SK-MEL-5 (cell line): ENCODE measurements at places on chromosomes 3 and 15. TPM values are rescaled to one million over a fixed set of nuclear protein-coding genes. Genes with fewer than 3 reads are reported as not detected.

- DNase-seq, result no peak
Observed at GRCh38 chr3:73409138-73409763, 215.5 kb downstream of the PDZRN3 start.

DNA sequence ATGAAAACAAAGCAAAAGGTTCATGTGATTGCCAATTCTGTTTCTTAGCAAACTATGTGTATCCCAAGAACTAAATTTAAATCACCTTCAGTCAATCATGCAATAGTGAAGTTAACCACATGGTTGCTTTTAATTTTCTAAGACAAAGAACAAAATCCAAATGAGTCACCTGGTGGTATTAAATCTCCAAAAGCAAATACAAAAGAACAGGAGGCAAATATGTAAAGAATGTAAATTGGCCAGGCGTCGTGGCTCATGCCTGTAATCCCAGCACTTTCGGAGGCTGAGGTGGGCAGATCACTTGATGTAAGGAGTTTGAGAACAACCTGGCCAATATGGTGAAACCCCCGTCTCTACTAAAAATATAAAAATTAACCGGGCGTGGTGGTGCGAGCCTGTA lies 54.2 kb upstream of the PIK3R4 start:
- DNase-seq, result no peak

DNA sequence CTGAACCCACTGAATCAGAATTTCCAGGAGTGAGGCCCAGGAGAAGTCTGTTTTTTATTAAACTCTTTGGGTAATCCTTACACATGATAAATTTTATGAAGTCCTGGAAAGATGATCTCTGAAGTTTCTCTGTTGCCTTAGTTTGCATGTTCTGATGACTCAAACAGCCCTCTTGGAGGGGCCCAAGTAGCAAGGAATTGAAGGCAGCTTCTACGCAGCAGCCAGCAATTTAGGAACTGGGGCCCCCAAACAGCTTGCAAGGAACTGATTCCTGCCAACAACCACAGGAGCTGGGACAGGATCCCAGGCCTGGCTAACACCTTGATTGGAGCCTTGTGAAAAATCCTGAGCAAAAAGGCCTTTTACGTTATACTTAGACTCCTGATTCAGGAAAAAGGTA lies 5.4 kb upstream of the ACP3 start:
- DNase-seq, result no peak

Gene HYAL1
- 0.24 and 1.1 TPM in 2 replicates for total RNA-seq

DNA sequence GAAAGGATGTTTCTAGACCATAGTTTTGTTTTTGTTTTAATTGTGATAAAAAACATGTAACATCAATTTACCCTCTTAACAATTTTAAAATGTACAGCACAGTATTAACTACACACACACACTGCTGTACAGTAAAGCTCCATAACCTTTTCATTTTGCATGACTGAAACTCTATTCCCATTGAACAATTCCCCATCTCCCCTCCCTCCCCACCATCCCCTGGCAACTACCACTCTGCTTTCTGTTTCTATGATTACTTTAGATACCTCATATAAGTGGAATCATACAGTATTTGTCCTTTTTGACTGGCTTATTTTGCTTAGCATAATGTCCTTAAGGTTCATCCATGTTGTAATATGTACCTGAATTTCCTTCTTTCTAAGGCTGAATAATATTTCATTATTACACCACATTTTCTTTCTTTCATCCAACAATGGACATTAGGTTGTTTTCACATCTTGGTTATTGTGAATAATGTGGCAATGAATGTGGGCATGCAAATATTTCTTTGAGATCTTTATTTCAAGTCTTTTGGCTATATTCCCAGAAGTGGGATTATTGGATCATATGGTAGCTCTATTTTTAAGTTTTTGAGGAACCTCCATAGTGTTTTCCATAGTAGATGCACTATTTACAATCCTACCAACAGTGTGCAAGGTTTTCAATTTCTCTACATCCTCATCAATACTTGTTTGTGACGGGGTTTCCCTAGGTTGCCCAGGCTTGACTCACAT lies 10.7 kb downstream of the CHST14 start:
- DNase-seq, result peak; percentile 74

Gene HESX1
- 0.53 and 0.87 TPM in 2 replicates for total RNA-seq

Gene CFAP100
- total RNA-seq, result not detected in 2 replicates

- no peak for DNase-seq
Observed at GRCh38 chr3:121661376-121661775, 673 bp upstream of the HCLS1 start.

Gene RBP2
- total RNA-seq, result not detected in 2 replicates

GRCh38 chr15:66673410-66674322 lies 28.4 kb upstream of the SMAD6 start:
- DNase-seq, result peak; percentile 62
